Mesothelial cell of epicardium (in vitro differentiated cells): ENCODE measurements at places on chromosomes 2 and 18. TPM values are rescaled to one million over a fixed set of nuclear protein-coding genes. Genes with fewer than 3 reads are reported as not detected.

DNA sequence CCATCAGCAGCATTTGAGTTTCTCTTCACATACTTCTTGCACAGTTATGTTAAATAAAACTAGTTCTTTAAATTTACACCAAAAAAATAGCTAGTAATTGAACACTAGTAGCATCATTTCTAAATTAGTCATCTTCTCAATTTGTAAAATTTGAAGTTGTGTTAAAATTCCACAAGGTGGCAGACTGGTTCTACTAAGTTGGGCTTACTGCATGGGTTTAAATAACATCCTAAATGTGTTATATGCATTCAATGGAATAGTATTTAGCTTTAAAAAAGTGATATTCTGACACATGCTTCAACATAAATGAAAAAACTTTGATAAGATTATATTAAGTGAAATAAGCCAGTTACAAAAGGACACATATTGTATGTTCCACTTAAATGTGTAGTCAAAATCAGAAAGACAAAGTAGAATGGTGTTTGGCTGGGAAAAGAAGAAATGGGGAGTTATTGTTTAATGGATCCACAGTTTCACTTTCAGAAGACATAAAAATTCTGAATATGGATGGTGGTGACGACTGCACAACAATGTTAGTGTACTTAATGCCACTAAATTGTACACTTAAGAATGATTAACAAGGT is 28.7 kb upstream of the RPRD1A start:
- H3K27me3 ChIP-seq, result peaks cover 19% of the 10 kb centered on the region
- DNase-seq, result no peak
- H3K4me3 ChIP-seq, result no peak overlapping the region
- no peak overlapping the region for H3K27ac ChIP-seq

GRCh38 chr2:215717501-215718381 is 281.9 kb upstream of the FN1 start:
- H3K4me3 ChIP-seq, result no peak overlapping the region
- H3K27ac ChIP-seq, result peak overlapping the region; percentile 80
- DNase-seq, result no peak
- no peaks in the 10 kb centered on the region for H3K36me3 ChIP-seq
- H3K4me1 ChIP-seq, result peaks cover 45% of the 10 kb centered on the region

GRCh38 chr2:207812726-207813080 is 43.0 kb upstream of the FZD5 start:
- H3K4me1 ChIP-seq, result peaks cover 26% of the 10 kb centered on the region
- no peak for DNase-seq
- no peaks in the 10 kb centered on the region for H3K27me3 ChIP-seq
- no peak overlapping the region for H3K4me3 ChIP-seq
- no peaks in the 10 kb centered on the region for H3K36me3 ChIP-seq
- no peak overlapping the region for H3K27ac ChIP-seq

- H3K27me3 ChIP-seq, result peaks cover 3% of the 10 kb centered on the region
- H3K4me1 ChIP-seq, result peaks cover 21% of the 10 kb centered on the region
- no peaks in the 10 kb centered on the region for H3K36me3 ChIP-seq
- H3K27ac ChIP-seq, result no peak overlapping the region
- no peak for DNase-seq
Observed at GRCh38 chr2:137893145-137893544, 71.1 kb upstream of the HNMT start.

DNA sequence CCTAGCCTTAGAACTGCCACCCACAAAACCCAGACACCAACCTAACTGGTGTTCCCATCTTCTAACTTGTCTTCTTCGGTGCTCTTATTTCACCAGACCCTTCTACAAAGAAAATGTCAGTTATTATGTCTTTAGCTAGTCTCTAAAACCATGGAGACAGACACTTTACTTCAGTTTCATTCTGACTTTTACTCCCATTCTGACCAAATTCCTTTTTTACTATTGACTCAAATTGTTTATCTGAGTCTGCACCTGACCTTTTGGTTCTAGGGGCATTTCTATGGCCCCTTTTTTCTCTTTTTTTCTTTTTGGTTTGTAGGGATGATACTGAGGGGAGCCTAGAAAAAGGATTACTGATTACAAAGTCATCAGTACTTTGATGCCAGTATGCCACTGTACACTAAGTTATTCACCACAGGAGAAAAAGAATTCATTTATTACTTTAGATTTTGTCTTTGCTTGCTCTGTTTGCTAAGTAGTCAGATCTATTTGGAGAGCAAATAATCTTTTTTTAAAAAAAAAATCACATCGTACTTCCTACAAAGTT is 6.8 kb upstream of the SLC1A4 start:
- H3K4me1 ChIP-seq, result peaks cover 11% of the 10 kb centered on the region
- H3K4me3 ChIP-seq, result no peak overlapping the region
- no peaks in the 10 kb centered on the region for H3K36me3 ChIP-seq
- no peaks in the 10 kb centered on the region for H3K27me3 ChIP-seq

DNA sequence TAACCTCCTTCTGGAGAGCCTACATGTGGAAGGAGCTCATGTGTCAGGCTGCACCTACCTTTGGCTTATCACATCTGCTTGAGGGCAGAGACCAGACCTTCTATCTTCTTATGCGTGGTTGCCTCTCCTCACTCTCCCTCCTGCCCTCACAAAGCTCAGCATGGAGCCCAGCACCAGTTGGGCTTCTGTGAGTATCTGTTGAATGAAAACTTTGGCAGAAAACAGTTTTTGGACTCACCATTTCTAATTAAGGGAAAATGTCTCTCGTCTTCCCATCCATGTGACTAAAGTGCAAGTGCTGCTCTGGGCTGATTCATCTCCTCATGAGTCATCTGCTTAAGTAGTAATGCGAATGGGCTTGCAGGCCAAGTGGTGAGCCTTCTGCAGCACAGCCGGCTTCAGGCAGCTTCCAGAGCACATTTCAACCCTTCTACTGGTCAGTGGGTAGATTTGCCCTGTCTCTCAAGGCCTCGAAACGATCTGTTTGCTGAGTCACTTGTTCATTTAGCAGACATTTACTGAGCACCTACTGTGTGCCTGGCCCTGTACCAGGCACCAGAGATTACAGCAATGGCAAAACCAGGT is 102.6 kb downstream of the VSNL1 start:
- H3K27me3 ChIP-seq, result no peaks in the 10 kb centered on the region
- no peaks in the 10 kb centered on the region for H3K36me3 ChIP-seq
- H3K27ac ChIP-seq, result no peak overlapping the region
- H3K4me3 ChIP-seq, result no peak overlapping the region
- no peak for DNase-seq

The ACTG2 gene
- 9.3 to 10.0 TPM (median 9.4 TPM) in 3 replicates for total RNA-seq

DNA sequence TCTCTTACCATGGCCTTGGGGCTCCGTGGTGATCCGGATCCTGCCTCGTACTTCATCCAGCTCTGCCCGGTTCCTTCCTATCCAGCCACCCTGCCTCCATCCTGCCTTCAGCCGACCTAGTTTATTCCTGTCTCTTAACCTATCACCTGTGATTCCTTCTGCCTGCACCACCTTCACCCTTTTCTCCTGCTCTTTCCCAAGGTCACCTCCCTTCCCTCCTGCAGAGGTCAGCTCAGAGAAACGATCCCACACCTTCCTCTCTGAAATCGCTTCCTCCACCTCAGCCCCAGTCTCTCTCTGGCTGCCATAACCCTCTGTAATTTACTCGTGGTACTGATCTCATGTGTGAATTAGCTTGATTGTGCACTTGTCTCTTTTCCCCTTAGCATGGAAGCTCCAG is 23.5 kb upstream of the LAPTM4A start:
- no peak for DNase-seq
- no peaks in the 10 kb centered on the region for H3K27me3 ChIP-seq
- no peaks in the 10 kb centered on the region for H3K36me3 ChIP-seq
- H3K4me1 ChIP-seq, result peaks cover 33% of the 10 kb centered on the region
- no peak overlapping the region for H3K4me3 ChIP-seq
- peak overlapping the region; percentile 11 for H3K27ac ChIP-seq

- no peak overlapping the region for H3K27ac ChIP-seq
- H3K4me3 ChIP-seq, result no peak overlapping the region
- peaks cover 7% of the 10 kb centered on the region for H3K4me1 ChIP-seq
- no peaks in the 10 kb centered on the region for H3K27me3 ChIP-seq
- H3K36me3 ChIP-seq, result peaks cover 20% of the 10 kb centered on the region
Observed at GRCh38 chr2:182724656-182725055, 8.6 kb downstream of the DNAJC10 start.

The CERS6 gene
- 66.1 to 67.4 TPM (median 66.5 TPM) in 3 replicates for total RNA-seq

DNA sequence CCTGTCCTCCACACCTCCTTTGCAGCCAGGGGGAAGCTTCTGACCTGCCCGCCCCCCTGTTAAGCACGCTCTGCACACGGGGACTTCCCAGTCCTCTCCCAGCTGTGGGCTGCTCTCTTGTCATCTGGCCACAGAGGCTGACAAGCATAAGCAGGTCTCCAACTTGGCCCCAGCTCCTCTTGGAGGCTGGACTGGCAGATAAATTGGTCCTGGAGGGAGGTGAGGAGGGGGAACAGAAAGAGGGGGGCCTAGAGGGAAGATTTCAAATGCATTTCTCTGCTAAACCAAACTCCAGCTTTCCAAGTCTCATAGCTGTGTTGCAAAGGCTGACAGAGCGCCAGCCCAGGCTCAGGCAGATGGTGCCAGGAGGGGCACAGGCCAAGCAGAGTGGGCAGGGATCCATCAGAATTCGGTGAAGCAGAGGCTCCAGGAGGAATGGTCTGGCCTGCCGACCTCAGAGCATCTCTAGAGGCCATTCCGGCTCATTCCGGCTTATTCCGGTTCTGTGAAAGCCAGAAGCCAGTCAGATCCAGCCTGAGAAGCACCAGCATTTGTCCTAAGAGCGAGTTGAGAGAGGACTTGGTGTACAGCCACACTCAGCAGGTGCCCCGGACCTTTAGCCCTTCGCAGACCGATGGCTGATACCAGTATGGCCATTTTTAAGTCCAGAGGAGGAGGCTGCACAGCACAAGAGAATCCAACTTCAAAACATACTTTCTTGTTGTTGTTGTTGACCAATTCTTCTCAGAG is 508.9 kb upstream of the MYT1L start:
- H3K4me1 ChIP-seq, result no peaks in the 10 kb centered on the region
- H3K4me3 ChIP-seq, result no peak overlapping the region
- H3K36me3 ChIP-seq, result no peaks in the 10 kb centered on the region
- peaks cover 41% of the 10 kb centered on the region for H3K27me3 ChIP-seq

GRCh38 chr2:27804146-27804545 is 32.6 kb downstream of the MRPL33 start:
- H3K27me3 ChIP-seq, result no peaks in the 10 kb centered on the region
- no peak overlapping the region for H3K4me3 ChIP-seq
- DNase-seq, result no peak
- H3K27ac ChIP-seq, result no peak overlapping the region
- peaks cover 6% of the 10 kb centered on the region for H3K4me1 ChIP-seq

The WDR33 gene
- 59.9 to 61.4 TPM (median 60.2 TPM) in 3 replicates for total RNA-seq
